Stimulated activated CD4-positive, alpha-beta T cell treated with anti-CD3 and anti-CD28 coated beads, Interleukin-2, amount 100 ng/mL, for 24 hours (primary cell): ENCODE measurements at places on chromosomes 3 and 15.

DNA sequence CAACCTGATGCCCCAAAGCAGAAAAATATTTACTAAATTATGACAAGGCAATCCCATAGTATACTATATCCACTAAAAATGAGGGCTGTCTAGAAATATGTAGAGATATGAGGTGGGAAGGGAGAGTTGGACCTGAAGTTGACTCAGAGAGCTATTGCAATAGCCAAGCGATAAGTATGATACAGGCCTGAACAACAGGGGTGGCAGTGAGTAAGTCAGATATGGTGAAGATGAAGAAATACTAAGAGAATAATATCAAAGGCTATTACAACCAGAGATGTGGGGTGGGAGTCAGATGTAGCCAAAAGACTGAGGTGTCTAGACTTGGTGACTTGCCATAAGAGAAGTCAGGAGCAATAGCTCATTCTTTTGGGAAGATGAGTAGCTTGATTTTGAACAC, 9.2 kb downstream of the HSPBAP1 start:
- DNase-seq = no peak

DNA sequence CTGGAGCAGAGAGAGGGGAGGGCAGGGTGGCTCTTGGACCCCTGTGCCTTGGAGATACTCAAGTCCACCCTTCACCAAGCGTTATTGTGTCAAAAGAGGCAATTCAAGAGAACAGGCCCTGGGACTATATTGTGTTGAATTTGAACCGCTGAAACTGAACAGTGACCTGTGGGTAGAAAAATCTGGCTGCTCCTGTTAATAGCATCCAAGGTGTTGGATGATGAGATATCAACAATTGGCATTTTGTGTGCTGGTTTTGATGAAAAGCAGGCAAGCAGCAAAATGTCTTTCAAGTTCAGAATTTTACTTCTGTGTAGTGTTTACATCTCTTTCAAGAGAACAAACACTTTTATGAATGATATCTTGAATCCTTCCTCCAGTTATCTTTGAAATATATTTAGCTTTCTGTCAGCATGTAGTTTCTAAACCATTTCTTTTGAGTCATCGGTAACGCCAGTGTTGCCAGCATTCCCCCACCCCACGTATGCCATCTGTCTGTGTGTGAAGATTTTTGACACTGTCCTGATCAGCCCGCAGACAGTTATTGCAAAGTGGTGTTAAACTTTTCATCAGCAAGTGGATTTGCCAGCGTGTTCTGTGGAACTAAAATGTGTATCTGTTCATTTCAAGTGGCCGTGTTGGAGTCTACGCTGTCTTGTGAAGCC, 34.8 kb downstream of the PDHB start:
- DNase-seq = no peak

DNA sequence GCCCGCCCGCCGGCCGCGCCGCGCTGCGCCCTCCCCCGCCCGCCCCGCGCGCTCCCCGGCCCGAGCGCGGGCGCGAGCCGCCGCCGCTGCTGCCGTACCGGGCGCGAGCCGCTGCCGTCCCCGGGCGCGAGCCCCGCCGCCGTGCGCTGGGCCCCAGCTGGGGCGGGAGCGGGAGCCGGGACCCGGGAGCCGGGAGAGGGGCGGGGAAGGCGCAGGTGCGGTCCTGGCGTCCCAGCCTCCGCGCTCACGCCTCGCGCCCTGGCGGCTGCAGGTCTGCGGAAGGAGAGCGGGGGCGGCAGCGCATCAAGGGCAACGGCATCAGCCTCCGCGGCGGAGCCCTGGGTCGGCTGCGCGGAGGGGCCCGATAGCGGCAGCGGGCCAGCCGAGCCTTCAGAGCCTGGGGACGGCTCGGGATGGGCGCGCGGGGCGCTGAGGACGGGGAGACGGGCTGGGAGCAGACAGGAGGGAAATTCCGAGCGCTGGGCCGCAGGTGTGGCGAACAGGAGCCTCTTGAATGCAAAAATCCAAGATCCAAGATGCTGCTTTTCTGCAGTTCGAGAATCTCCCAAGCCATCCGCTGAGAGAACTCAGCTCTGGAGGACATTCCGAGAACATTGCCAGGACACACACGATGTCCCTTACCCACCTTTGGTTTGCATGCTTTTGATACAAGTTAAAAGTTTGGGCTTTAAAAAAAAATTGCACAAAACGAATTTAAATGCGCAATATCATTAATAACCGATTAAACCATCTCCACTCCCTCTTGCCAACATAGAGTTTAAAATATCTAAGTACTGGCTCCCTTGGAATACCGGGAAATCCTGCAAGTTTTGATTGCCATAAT, 251.1 kb downstream of the TJP1 start:
- peak; percentile 47 for DNase-seq

GRCh38 chr3:15403495-15403894, 23.8 kb downstream of the METTL6 start:
- no peak for DNase-seq

GRCh38 chr3:143450632-143451031, 331.1 kb downstream of the CHST2 start:
- no peak for DNase-seq

- DNase-seq = no peak
Observed at GRCh38 chr3:72271923-72272322, 487.0 kb upstream of the PROK2 start.

- peak; percentile 19 for DNase-seq
Observed at GRCh38 chr3:194689493-194689944, 3.8 kb downstream of the FAM43A start.

DNA sequence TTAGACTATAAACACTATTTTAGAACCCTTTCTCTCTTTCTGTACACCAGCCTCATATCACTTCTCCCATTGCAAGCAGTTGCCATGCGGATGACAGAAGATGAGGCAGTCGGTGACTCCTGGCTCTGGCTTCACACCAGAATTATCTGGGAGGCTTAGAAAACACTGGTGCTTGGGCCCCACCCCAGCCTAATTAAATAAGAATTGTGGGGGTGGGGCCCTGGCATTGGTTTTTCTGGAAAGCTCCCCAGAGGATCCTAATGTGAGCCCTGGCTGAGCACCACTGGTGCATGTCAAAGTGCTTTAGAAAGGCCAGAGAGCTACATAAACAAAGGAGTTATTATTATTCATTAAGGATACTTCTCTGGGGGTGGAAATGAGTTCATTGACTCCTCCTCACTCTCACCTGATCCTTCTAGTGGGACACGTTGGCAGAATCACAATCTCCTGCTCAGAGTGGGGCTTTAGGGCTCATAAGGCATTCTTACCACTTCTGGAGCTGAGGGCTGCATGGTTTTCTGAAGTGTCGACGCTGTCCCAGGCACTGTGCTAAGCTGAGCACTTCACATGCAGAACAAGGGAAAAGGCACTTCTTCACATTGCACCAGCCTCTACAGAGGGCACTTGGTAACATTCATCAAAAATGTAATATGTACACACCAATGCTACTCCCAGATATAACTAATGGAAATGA, 188.5 kb upstream of the TLE3 start:
- no peak for DNase-seq

- no peak for DNase-seq
Observed at GRCh38 chr3:54159917-54160316, 37.6 kb downstream of the CACNA2D3 start.
